NCI-H2171 (cell line): ENCODE measurements at places on chromosomes 5 and 9.

GRCh38 chr5:142743592-142744441, 26.4 kb upstream of the ARHGAP26 start:
- DNase-seq = no peak

DNA sequence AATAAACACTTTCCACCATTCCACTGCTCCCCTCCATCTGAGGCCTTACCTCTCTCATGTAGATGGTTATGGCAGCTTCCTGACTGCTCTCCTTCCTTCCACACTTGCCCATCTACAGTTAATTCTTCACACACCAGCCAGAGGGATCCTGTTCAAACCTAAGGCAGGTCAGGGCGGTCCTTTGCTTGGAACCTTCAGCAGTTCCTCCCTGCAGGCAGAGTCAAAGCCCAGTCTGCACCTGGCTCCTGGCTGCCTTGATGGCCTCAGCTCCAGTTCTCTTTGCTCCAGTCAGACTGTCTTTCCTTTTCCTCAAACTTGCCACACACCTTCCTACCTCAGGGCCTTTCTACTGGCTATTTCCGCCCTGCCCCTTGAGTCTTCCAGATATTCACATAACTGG, 30.2 kb upstream of the NR3C1 start:
- DNase-seq = no peak

- no peak for DNase-seq
Measured at GRCh38 chr5:140011297-140011802, 31.7 kb downstream of the NRG2 start.

DNA sequence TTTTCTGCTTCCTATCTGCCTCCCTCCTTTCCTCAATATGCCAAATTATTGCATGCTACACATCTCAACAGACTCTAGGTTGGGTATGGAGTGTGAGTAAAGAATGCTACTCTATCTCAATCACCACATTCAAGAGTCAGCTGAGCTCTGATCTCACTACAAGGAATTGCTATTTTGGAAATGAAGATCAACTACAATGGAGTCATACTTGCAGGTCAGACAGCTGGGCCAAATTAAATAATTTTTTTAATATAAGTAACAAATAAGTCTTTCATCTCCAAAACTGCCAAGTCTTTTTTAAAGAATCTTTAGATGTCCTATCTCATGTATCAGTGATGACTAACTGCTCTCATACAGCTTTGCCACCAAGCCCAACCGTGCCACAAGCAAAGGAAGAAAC, 64.0 kb downstream of the DEPDC1B start:
- DNase-seq = no peak

- no peak for DNase-seq
Measured at GRCh38 chr5:139930406-139930805, 112.7 kb downstream of the NRG2 start.

- DNase-seq = no peak
Measured at GRCh38 chr5:145162626-145163025, 672.5 kb downstream of the PRELID2 start.

GRCh38 chr9:36818965-36819870, 214.8 kb downstream of the PAX5 start:
- no peak for DNase-seq

DNA sequence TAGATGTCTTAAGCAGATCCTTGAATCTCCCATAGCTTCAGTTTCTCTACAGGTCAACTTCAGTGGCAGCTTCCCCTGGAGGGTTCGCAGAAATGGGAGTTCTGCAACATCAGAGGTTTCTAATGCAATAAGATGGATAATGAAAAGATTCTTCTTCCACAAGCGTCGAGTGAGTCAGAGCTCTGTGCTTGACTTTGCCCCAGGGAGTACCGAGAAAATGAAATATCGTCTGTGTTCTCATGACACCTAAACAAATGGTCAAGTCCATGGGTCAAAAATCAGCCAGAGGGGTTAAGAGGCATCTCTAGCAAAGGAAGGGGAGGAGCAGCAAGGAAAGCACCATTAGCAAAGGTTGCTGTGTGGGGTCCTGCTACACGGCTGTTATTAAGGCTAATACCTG, 3.2 kb upstream of the ADRA1B start:
- no peak for DNase-seq

GRCh38 chr5:591746-592145, 20.4 kb upstream of the CEP72 start:
- no peak for DNase-seq

- no peak for DNase-seq
Measured at GRCh38 chr5:132055808-132056609, 4.4 kb upstream of the IL3 start.

DNA sequence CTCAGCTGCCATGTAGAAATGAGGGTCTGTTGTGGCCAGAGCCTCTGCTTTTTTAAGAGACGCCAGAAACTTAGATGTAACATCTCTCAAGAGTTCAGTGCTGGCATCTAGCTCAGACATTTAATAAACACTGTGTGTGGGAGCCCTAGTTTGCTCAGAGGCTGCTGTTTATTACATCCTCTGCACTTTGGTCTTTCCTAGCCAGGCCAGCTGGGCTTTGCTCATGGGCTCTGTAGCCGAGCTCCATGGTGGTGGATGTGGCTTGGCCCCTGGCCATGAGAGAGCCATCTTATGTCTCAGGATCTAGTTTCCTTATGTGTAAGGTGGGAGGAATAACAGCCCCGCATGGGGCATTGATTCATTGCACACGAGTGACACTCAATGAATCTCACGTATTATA, 30.0 kb downstream of the ARHGEF37 start:
- no peak for DNase-seq

DNA sequence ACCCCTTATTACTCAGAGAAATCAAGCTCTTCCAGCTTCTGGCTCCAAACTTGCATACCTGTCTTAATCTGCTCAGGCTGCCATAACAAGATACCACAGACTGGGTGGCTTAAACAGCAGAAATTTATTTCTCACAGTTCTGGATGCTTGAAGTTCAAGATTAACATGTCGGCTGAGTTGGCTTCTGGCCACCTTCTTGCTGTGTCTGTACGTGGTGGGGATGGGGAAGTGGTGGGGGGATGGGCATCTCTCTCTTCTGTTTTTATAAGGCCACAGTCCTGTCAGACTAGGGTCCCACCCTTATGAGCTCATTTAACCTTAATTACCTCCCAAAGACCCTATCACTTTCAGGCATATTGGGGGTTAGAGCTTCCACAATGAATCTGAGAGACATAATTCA, 140.5 kb downstream of the SV2C start:
- DNase-seq = no peak

DNA sequence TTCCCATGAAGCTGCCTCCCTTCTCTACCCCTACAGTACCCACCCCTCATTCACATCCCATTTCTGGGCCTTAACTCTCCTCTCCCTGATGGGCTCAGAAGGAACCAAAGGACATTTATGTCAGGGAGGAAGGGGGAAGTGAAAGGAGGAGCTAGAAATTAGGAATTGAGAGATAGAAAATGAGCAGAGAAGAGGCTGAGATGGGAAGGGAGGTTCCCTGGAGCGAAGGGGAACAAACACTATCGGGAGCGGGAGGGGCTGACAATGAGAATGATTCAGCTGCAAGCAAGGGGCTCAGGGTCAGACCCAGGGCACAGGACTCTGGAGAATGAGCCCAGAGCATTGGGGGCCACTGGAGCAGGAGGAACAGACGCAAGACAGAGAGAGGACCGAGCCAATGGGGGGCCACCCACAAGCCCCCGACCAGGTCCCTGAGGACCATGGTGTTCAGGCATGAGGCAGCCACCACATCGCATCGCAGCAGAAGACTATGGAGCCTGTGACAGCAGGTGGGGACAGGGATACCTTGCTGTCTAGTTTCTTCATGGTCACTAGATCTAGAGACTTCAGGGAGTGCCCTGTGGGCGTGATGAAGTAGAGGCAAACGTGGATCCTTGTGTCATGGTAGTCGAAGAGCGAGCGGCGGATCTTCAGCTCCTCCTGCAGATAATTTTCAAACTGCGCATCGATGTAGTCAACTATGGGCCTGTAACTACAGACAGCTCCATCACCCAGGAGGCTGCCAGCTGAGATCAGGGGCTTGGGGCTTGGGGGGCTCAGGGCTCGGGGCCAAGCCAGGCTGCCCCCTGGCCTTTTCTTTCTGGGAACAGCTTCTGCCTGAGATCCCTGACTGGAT, 13.6 kb downstream of the SEPTIN8 start:
- no peak for DNase-seq

- no peak for DNase-seq
Measured at GRCh38 chr5:56126487-56127179, 106.5 kb downstream of the ANKRD55 start.

DNA sequence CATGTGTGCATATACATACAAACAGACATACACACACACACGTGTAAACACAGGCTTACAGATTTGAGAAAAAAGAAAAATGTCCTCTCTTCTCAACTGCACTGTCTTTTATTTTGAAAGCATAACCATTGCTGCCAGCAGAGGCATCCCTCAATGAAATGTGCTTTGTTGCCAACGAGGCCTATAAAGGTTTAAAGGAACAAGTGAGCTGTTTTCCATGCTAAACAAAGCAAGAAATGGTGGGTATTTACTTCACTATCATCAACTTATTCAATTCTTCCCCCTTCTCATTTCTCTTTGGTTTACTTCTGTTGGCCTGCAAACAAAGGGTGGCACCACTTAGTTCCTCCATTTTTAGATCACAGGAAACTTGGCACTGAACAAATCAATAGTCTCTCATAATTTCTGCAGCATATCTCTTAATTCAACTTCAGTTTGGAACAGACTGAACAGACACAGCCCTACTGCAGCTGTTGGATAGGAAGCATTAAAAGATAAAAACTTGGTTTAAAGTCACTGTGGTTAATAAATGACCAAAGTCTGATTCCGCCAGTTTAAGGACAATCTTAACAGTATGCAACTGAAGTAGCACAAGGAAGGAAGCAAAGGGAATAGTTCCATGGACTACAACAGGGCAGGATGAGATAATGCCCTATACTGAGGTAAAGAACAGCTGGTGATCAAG, 21.7 kb downstream of the TTC33 start:
- no peak for DNase-seq
